ENCODE measurements at places on chromosomes 1 and 21.

GRCh38 chr1:54615531-54616279, 7.6 kb downstream of the FAM151A start:
- DNase-seq, result no peak

- no peak for DNase-seq
These were observed 151.4 kb downstream of the CHRM3 start for GRCh38 chr1:239537795-239538194.

DNA sequence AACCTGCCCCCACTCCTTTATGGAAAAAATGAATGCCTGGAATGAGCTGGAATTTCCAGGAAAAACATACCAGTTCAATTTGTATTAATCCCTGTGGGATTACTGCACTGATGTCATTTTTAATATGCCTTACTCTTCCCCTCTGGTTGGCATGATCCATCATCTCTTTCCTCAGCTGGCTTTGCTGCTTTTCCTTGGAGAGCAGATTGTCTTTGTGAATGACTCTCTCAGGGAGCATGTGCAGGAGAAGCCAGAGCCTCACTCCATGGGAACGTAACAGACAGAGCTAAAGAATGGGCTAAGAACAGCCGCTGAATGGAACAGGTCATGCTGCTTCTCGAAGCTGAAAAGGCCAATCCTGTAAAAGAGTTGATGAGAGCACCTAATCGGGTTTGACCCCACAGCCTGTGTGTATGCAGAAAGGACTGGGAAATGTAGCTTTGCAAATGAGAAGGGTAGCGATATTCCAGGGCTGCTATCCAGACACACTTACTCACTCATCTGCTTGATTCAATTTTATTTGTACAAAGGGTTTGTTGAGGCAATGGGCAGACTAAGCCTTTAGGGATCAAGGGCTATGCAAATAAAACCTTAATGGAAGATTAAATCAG, 20.7 kb downstream of the PHC2 start:
- peak; percentile 58 for DNase-seq

DNA sequence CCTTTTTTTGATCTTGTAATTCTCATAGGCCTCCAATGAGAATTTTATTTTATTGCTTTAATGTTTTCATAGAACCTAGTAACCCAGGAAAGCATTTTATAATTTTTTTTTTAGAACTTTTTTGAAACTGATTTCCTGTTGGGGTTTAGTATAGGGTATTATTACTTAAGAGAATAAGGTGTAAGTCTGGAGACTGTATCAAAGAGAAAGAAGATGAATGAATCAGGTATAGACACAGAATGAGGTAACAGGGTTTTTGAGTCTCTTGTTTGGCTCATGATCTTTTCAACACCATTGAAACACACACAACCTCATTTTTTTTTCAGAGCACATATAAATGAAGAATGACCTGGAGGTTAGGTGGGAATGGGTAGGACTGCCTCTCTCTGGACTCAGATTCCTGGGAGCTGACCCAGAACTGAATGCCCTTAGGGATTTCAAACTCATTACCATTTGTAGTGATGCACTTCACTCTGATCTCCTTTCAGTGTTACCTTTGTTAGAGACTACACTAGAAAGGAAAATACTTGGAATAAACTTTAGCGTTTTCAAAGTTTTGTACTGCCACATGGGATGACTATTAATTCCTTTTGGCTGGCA, 51.0 kb downstream of the EPB41 start:
- DNase-seq, result no peak

DNA sequence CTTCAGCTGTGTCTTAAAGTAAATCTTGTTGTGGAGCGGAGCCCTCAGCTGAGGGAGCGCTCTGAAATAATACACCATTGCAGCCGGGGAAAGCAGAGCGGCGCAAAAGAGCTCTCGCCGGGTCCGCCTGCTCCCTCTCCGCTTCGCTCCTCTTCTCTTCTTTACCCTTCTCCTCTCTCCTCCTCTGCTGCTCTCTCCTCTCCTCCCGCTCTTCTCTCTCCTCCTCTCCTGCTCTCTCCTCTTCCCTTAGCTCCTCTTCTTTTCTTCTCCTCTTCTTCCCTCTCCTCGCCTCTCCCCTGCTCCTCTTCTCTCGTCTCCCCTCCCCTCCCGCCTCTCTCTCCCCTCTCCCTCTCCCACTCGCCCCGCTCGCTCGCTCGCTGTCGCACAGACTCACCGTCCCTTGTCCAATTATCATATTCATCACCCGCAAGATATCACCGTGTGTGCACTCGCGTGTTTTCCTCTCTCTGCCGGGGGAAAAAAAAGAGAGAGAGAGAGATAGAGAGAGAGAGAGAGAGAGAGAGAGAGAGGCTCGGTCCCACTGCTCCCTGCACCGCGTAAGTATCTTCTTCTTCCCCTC, at the start of gene PROX1:
TSS of gene PROX1 (plus strand) at position 47 of the 580 bp plus-strand sequence. CDS start 8,563 bp downstream, outside the sequence.
- peak; percentile 88 for DNase-seq

DNA sequence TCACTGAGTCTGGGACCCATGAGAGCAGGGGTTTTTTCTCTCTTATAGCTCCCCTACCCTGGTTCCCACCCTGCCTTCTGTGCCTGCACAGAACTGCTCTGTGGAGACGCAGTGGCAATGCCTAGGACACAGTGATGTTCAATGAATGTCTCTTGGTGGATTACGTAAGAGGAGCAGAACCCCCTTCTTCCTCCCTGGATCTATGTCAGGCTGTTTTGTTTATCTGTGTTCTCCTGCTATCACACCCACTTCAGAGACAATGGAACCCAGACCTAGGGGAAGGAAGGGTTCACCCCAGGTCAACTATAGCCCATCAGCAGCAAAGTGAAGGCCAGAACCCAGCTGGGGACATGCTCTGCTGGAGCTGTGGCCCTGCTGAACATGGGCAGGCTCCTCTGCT, 2.0 kb downstream of the HPCAL4 start:
- no peak for DNase-seq

DNA sequence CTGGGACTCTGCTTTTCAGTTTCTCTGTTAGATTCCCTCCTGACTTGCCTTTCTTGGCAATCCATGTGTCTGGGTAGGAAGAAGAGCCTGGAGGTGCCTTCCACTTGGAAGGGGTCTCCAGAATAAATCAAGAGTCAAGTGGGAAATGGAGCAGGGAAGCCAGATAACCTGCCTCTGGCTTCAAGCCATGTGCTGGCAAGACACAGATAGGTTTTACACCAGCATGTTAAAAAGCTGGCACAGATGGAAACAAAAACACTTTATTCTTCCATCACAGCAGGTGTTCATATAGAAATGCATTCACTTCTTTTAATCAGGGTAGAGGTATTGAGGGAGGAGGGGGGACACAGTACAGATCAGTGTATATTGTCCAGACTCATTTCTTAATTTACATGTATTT, 356.9 kb upstream of the RUNX1 start:
- DNase-seq, result peak; percentile 94

DNA sequence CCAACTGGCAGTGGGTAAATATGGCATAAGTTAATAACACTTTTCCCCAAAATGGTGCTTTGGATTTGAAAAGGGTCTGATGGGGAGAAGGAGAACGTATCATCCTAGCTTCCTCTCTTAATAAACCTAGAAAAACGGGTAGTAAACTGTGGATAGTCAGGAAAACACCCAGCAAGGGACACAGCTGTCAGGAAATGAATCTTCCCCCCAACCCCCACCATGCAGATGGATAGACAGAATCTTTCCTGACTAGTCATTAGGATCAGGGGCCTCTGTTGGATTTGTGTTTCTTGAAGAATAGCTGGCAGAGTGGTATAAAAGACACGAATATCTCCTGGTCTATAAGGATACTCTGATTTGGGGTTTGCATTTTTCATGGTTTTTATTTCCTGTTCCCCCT, 22.5 kb upstream of the LAX1 start:
- no peak for DNase-seq

DNA sequence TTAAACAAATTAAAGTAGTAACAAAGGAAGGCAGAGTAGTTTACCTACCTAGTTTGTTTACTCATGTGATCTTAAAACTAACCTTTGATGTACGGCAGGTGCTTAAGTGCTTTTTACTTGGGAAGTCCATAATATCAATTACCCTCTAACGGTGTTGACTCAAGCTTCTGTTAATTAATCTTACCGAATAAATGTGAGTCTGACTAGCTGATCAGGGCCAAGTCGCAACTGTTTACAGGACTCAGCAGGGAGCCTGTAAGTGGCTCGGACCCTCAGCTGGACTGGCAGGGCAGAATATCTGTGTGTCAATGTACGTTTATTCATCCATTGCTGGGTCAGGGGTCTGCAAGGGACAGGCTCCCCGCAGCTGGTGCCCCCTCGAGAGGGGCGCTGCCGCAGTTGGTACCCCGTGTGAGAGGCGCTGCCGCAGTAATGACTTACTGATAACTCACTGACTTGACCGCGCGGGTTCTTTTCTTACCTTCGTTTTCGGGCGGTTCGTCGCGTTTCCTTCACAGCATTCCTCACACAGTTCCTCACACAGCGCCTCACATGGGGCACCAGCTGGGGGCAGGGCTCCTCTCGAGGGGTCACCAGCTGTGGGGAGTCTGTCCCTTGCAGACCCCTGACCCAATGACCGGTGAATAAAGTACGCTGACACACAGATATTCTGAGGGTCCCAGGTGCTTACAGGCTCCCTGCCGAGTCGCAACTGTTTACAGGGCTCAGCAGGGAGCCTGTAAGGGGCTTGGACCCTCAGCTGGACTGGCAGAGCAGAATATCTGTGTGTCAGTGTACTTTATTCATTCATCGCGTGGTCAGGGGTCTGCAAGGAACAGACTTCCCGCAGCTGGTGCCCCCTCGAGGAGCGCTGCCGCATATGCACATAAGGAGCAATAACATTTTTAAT, 3.0 kb downstream of the FMO1 start:
- DNase-seq, result peak; percentile 69

- DNase-seq, result peak; percentile 80
These were observed 3.3 kb upstream of the CNR2 start for GRCh38 chr1:23916209-23917131.

GRCh38 chr1:14842891-14843290, 244.4 kb downstream of the KAZN start:
- DNase-seq, result no peak

- DNase-seq, result peak; percentile 69
These were observed 212.8 kb upstream of the RAB4A start for GRCh38 chr1:229058111-229058561.

- DNase-seq, result peak; percentile 71
These were observed 78.6 kb downstream of the HHAT start for GRCh38 chr1:210407207-210407886.

- DNase-seq, result peak; percentile 29
These were observed 22.6 kb downstream of the MIS18A start for GRCh38 chr21:32256251-32256650.

DNA sequence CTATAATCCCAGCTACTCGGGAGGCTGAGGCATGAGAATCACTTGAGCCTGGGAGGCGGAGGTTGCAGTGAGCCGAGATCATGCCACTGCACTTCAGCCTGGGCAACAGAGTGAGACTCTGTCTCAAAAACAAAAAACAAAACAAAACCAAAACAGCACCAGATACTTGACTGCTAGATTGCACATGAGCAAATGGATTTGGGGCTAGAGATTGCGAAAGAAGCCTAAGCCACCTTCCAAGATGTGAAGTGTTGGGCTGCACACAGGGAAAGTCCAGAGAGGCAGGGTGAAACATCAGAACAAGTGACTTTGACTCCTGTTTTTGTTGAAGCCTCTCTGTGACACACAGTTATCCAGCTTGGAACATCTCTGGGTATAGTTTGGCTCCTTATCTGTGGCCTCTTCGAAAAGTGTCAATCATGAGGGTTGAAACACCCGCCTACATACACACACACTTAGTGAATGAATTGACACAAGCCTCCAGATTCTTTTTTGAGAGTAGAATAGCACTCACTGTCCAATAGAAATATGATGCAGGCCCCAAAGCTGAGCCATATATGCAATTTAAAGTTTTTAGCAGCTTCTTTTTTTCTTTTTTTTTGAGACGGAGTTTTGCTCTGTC, 34.2 kb upstream of the GPR137B start:
- DNase-seq, result no peak

DNA sequence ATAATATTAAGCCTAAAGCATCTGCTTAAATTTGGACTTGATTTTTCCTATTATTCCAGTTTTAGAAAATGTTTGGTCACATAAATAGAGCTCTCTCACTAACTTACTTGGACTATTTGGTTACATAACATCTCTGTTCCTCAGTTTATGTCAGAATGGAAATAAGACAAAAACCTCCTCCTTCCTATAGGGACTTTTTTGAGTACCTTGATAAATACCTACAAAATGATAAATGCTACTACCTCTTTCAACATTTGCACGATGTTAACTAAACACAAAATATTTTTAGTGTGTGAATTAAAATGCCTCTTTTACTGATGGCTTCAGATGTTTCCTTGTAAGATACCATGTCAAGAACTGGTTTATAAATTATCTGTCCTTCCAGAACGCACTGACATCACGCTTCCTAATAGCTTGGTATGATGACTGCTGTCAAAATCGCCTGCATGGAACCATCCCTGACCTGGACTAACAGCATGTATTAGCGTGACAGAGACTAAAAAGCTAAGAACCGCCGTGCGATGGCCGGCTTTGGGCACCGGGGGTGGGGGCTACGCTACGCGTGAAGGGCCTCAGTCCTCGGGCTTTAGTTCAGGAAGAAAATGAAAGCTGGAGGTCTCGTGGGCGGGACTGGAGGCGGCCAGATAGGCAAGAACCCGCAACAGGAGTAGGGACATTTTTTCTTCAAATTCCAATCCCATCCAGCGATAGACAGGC, 133.2 kb upstream of the BARHL2 start:
- DNase-seq, result peak; percentile 36

DNA sequence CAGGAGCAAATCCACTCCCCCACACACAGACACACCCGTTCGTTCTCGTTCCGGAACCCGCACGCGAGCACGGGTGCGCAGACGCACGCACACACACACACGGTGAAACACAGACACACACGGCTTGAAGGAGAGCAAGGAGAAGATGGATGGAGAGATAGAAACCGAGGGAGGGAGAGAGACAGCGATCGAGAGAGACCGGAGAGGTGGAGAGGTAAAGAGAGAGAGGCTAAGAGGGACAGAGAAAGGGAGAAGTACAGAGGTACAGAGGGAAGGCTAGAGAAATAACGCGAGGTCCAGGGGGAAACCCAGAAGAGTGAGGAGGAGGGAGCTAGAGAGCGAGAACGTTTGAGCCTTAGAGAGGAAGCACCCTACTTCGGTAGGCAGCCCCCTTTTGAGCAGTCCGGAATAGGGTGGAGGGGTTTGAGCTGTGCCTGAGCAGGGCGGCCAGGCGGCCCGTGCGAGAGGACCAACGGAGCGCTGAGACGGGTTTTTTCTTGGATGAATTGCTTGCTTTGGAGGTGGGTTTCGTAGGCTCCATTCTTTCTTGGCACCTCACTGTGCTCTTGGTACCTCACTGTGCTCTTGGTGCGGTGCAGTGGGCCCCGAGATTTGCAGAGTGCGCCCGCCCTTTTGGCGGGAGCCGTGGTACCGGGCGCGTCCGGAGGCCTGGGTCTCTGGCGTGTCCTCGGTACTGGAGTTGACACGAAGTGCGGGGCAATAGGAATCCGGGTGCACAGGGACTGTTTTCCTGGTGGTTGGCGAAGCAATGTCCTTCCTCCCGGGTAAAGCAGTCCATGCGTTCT, 88.4 kb upstream of the RHOU start:
- peak; percentile 77 for DNase-seq

GRCh38 chr1:99696616-99697015, 50.7 kb downstream of the PALMD start:
- DNase-seq, result no peak

GRCh38 chr21:20639026-20639425, 359.2 kb upstream of the NCAM2 start:
- no peak for DNase-seq

GRCh38 chr1:187092104-187092503, 263.4 kb downstream of the PLA2G4A start:
- no peak for DNase-seq
